Activated CD4-positive, alpha-beta memory T cell treated with anti-CD3 and anti-CD28 coated beads, Interleukin-2, amount 10 ng/mL, durations not matched to agents 7 days and 5 days (primary cell): ENCODE measurements at places on chromosomes 13 and 19.

GRCh38 chr13:73939603-73940002 lies 194.6 kb downstream of the KLF12 start:
- no peak for DNase-seq

GRCh38 chr13:45932676-45933075 lies 81.1 kb upstream of the SIAH3 start:
- DNase-seq, result no peak

- DNase-seq, result no peak
Measured at GRCh38 chr13:110799246-110800236, 86.0 kb downstream of the ING1 start.

GRCh38 chr13:39263033-39263432 lies 224.8 kb downstream of the NHLRC3 start:
- peak; percentile 38 for DNase-seq

GRCh38 chr13:26307701-26308100 lies 53.8 kb downstream of the CDK8 start:
- no peak for DNase-seq

- no peak for DNase-seq
Measured at GRCh38 chr19:11663181-11663591, 65.9 kb downstream of the ZNF627 start.

DNA sequence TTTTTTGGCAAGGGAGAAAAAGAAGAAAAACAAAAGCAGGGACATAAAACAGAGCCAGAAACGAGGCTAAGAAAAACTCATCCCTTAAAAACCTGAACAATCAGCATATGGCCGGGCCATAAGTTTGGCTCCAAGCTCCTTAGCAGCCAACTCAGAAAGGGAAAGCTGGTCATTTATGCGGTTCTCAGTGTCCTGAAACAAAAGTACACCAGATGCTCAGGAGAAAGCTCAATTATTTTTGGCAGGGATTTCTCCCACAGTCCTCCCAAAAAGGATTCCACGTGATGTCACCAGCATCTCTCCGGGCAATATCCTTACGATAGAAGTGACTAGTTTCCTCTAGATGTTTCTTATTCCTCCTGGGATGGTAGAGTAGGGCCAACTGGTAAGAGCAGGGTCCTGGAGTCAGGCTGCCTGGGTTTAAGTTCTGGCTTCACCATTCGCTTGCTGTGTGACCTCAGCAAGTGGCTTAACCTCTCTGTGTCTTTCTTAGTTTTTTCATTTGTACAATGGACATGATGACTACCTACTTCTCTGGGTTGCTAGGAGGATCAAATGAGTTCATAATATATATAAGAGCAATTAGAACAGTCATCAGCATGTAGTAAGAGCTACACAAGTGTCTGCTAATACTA lies 34.0 kb downstream of the PIN1 start:
- DNase-seq, result no peak

DNA sequence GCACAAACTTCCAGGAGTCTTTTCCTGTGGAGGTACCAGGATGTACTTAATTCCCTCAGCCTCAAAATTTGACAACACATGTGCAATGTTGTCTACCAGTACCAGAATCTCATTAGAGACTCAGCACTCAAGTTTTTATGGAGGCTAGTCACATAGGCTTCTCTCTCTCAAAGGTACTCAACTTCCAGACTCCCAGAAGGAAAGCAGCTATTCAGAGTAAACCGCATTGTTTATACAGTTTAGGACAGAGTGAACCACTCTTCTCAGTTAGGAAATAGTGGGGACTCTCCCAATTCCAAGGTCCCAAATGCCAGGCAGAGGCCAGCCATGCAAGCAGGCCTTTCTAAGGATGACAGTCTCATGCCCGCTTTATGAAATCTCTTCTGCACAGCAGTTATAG lies 8.5 kb upstream of the C1QTNF9B start:
- no peak for DNase-seq

DNA sequence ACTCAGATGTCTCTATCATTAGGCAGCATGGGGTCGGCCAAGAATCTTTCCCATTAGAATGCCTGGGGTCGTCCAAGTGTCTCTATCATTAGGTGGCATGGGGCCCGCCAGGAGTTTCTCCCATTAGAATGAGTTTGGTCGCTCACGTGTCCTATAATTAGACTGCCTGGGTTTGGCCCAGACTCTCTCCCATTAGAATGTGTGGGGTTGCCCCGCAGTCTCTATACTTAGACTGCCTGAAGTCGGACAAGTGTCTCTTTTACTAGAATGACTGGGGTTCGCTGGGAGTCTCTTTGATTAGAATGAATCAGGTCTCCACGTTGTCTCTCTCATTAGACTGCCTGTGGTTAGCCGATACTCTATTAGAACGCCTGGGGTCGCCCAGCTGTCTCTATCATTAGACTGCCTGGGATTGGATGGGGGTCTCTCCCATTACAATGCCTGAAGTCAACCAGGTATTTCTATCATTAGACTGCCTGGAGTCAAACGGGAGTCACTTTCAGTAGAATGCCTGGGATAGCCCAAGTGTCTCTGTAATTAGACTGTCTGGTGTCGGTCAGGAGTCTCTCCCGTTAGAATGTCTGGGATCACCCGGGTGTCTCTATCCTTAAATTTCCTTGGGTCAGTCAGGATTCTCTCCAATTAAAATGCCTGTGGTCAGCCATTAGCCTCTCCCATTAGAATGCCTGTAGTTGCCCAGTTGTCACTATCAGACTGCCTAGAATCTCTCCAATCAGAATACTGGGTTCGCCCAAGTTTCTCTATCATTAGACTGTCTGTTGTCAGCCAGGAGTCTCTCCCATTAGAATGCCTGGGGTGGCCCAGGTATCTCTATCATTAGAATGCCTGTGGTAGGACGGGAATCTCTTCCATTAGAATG lies 1454.1 kb downstream of the UQCRFS1 start:
- DNase-seq, result no peak

- no peak for DNase-seq
Measured at GRCh38 chr13:32024750-32025149, 6.8 kb upstream of the FRY start.

DNA sequence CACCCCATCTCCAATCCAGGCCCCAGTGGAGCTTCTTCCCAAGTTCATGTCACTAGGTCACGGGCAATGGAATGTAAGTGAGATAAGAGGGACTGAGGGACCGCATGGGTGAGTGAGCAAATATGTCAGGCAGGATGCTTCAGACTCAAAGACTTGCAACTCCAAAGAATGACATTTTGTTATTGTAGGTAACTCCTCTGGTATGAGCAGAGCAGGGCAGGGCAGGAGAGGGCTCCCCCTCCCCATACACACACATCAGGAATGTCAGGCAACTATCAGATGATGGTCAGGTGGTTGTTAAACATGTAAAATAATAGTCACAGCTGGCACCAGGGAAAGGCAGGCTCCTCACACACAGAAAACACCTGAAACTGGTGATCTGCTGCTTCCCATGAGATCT lies 10.6 kb downstream of the ERVV-2 start:
- DNase-seq, result no peak

GRCh38 chr13:110560601-110561343 lies 750 bp downstream of the RAB20 start:
- no peak for DNase-seq

DNA sequence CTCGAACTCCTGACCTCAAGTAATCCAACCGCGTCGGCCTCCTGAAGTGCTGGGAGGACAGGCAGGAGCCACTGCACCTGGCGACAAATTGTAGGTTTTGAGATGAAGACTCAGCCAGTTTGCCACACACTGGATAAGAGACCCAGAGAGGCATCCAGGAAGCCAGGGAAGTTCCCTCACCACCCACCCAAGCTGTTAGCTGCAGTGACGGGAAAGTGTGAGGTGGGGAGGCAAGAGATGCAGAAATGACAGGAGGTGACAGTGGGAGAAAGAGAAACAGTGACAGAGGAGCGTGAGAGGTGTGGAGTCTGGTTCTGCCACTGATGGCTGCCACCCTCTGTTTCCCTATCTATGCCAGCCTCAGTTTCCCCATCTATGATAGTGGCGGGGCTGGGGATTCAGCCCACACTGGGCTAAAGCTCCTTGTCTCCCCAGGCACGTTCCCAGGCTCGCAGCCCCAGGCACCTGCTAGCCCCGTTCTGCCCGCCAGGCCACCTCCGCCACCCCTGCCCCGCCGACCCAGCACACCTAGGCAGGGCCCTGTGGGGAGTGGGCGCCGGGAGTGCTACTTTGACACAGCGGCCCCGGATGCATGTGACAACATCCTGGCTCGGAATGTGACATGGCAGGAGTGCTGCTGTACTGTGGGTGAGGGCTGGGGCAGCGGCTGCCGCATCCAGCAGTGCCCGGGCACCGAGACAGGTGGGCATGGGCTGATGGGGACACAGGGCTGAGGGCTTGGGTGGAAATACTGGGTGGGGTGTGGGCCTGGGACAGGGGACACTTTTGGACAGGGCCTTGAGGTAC lies 21.0 kb downstream of the LTBP4 start:
- DNase-seq, result no peak

- DNase-seq, result no peak
Measured at GRCh38 chr13:64529874-64530485, 2700.2 kb downstream of the PCDH9 start.

- no peak for DNase-seq
Measured at GRCh38 chr13:23687614-23688013, 117.4 kb downstream of the TNFRSF19 start.

DNA sequence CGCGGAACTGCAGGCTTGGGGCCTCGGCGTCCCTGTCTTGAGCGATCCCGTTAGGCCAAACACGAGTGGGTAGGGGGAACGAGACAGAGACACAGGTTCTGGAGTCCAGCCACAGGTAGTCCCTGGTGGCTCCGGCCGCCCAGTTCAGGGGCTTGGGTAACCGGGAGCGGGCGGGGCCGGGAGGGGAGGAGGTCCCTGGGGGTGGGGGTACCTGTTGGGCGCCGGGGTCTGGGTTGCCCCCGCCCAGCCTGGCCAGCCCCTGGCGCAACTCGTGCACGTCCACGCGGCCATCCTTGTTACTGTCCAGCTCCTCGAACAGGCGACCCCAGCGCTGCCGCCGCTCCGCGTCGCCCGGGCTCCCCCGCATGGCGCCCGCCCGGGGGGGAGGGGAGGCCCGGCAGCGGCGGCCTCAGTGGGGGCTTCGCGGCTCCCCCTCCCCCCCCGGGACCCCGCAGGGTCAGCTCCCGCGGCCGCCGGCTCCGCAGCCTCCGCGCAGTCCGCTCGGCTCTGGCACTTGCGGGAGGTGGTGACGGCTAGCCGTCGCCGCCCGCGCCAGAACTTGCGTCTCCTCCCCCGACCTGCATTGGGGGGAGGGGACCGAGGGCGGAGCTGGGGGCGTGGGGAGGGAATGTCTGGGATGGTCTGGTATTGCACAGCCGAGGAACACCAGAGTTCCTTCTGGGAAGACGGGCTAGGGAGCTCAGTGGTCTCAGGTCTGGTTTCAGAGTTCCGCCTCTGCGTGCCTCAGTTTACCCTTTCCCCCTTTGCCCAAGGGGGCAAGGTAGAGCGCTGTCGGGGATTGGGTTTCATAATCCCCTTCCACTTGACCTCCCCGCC lies at the start of gene SLC25A23:
TSS of gene SLC25A23 (minus strand) at position 531 of the 837 bp plus-strand sequence. CDS start at position 367, 164 bp downstream.
- peak; percentile 74 for DNase-seq

DNA sequence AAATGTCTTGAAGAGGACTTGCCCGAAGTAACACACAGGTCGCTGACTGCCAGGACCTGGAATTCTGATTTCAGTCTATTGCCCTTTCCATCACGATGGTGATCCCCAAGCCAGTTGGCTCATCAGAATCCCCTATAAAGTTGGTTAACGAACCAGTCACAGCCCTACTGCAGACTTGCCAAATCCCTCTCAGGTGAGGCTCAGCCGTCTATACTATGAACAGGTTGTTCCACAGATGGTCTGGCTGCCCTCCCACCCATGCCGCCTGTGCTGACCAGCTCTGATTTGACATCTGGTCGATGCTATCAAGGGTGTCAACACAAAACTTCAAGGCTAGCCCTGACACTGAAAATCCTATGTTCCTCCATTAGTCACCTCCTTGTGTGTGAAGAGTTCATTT lies 90.0 kb downstream of the RNASEH2B start:
- no peak for DNase-seq

- DNase-seq, result no peak
Measured at GRCh38 chr13:111275995-111276618, 44.3 kb upstream of the TEX29 start.

DNA sequence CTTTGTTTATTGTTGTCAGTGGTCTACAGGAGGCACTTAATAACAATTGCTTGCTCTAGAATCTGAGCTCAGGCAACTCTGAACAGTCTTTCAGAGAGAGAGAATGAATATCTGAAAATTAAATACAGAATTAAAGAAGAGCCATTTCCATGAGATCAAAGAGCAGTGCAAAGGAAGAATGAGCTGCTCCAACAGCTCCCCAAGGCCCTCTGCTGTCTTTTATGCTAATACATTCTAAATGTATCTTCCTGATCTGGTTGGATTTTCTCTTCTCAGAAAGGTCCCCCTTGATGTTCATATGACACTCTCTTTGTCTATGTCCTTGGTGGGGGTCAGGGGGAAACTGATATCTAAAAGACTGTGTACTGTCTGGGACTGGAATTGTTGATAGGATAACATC lies 1029.6 kb downstream of the PCDH9 start:
- DNase-seq, result no peak

DNA sequence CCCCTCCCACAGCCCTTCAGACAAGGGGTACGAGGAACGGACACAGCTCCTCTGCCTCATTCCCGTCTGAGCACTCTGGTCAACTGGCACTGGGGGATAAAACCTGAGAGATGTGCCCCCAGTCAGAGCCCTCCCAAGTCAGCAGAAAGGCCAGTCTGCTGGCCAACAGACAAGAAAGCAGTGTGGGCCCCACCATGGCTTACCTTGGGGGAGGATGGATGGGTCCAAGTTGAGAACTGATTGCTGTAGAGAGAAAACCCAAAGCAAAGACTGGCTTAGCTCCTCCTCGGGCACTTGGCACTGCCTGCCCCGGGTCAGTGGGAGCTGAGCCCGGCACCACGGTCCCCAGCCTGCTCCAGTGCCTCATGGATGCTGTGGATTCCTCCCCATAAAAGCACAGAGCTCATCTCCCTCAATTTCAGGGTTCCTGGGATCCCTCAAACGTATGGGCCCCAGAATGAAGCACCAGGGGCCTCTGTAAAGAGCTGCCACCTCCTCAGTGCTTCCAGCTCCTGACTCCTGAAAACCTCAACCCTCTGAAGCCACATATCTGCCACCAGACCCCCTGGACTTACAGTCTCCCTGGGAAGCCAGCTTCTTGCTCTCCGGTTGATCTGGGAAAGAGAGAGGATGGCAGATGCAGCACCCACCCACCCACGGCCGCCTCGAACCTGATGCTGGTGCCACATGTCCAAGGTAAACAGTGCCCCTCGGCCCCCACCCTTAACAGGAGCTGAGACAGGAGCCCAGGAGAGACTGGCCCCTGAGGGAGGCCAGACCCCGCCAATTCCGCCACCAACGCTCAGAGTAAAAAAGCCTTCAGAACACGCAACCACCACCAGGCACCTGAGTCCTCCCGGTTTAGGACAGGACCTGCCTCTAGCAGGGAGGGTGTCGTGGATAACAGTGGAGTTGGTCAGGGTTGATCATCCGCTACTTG lies 3.3 kb downstream of the KHSRP start:
- no peak for DNase-seq

- DNase-seq, result no peak
Measured at GRCh38 chr19:45767410-45767880, 1.6 kb downstream of the SIX5 start.
